NCI-H345 (cell line): ENCODE measurements at places on chromosomes 12 and 14.
A peak's percentile ranks its signal among the peaks of the same experiment; 100 is the strongest.

DNA sequence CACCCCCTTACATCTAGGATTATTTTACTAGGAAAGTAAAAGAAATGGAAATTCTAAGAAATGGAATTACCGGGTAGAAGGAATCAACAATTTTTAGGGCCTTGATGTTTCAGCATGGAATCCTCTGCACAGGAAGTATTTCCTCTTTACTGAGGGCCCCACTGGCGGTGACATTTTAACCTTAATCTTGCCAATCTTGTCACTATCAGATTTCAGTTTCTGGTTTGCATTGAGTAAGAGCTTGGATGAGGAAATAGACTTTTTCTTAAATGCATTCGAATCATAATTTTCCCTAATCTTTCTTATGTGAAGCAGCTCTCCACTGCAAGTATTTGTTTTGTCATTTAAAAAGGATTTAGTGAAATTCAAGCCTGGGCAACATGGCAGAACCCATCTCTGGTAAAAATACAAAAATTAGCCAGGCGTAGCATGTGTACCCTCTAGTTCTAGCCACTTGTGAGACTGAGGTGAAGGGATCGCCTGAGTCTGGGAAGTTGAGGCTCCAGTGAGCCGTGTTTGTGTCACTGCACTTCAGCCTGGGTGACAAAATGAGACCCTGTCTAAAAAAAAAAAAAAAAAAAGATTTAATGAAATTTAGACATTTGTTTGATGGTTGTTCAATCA lies 40.7 kb downstream of the TPCN1 start:
- DNase-seq = no peak

GRCh38 chr12:105504286-105504685 lies 173.8 kb downstream of the C12orf75 start:
- no peak for DNase-seq

DNA sequence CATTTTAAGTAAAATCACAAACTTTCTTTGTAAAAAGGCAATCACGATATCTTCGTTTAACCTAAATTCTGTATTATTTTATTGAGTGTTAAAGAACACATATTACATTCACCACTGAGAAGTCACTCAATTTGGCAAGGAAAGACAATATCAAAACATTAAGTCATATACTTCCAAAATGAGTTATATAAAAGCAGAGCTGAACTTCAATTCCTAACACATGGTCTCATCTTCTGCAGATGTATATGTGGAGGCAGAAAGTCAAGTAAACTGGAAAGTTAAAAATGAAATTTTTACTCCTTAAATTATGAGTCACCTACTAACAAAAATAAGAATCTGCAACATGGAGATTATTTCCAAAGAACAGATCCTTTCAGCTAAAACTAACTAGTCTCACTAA lies 28.7 kb downstream of the BMAL2 start:
- no peak for DNase-seq

DNA sequence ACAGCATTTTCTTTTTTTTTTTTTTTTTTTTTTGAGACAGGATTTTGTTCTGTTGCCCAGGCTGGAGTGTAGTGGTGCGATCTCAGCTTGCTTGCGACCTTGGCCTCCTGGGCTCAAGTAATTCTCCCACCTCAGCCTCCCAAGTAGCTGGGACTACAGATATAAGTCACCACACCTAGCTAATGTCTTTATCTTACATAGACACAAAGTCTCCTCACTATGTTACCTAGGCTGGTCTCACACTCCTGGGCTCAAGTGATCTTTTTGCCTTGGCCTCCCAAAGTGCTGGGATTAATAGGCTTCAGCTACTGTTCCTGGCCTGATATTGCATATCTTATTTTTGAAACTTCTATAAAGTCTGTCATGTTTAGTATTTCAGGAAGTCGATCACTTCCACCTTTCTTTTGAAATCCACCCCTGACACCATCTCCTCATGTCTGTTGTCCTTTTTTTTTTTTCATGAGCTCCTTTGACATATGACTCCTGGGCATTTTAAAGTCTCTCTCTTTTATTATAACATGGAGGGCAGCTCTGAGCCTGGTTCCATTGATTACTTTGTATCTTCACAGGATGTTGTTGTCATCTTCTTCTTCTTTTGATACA lies 5.9 kb upstream of the A2ML1 start:
- no peak for DNase-seq

DNA sequence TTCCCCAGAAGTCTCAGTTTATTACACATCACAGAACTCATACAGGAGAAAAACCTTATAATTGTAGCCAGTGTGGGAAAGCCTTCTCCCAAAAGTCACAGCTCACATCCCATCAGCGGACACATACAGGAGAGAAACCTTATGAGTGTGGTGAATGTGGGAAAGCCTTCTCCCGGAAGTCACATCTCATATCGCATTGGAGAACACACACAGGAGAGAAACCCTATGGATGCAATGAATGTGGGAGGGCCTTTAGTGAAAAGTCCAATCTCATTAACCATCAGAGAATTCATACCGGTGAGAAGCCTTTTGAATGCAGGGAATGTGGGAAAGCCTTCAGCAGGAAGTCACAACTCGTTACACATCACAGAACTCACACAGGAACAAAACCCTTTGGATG lies 20.1 kb downstream of the ZNF84 start:
- no peak for DNase-seq

- peak; percentile 41 for DNase-seq
Measured at GRCh38 chr14:76456200-76456599, 80.3 kb downstream of the ESRRB start.

- no peak for DNase-seq
Measured at GRCh38 chr12:103482365-103482764, 13.4 kb downstream of the C12orf42 start.
